Parietal lobe (tissue), 2 donors: ENCODE measurements at places on chromosomes 16 and 17. TPM values are rescaled to one million over a fixed set of nuclear protein-coding genes. Genes with fewer than 3 reads are reported as not detected.

The HLF gene
- total RNA-seq: 19.7 TPM

The TUBB3 gene
- 2,642 TPM for total RNA-seq

The PIMREG gene
- total RNA-seq: 8.5 TPM

The KRT17 gene
- total RNA-seq: not detected

The PITPNM3 gene
- total RNA-seq: 13.8 TPM

The TBC1D3I gene
- not detected for total RNA-seq

The CCL4 gene
- 2.8 TPM for total RNA-seq

The TRIM16 gene
- 44.1 TPM for total RNA-seq

The ASGR2 gene
- total RNA-seq: not detected

The VTN gene
- 0.63 TPM for total RNA-seq

The HOXB13 gene
- not detected for total RNA-seq

The CUEDC1 gene
- total RNA-seq: 14.1 TPM

The CRHR1 gene
- 16.6 TPM for total RNA-seq

The NPB gene
- total RNA-seq: 2.5 TPM

The LGALS9B gene
- total RNA-seq: not detected

The DRC3 gene
- total RNA-seq: 5.0 TPM

The GPR142 gene
- not detected for total RNA-seq

The SDK2 gene
- 19.4 TPM for total RNA-seq

The ITGAX gene
- 1.3 TPM for total RNA-seq

The RRN3 gene
- 65.7 TPM for total RNA-seq

The CDIPT gene
- total RNA-seq: 48.8 TPM

The GAS2L2 gene
- 0.31 TPM for total RNA-seq

The CASKIN2 gene
- total RNA-seq: 5.9 TPM

The NKD1 gene
- total RNA-seq: 3.1 TPM

The C1QTNF1 gene
- total RNA-seq: 0.94 TPM

The CDH13 gene
- total RNA-seq: 50.1 TPM

The NAA60 gene
- total RNA-seq: 25.4 TPM

The PLSCR3 gene
- total RNA-seq: 29.7 TPM

The KRT12 gene
- not detected for total RNA-seq

The DNAH3 gene
- 0.63 TPM for total RNA-seq

The TBC1D3 gene
- not detected for total RNA-seq

The CCL7 gene
- not detected for total RNA-seq

The ZNF385C gene
- total RNA-seq: 0.31 TPM

The ADORA2B gene
- total RNA-seq: 3.1 TPM

The GH2 gene
- not detected for total RNA-seq

The RAP1GAP2 gene
- total RNA-seq: 49.1 TPM

The KRT39 gene
- not detected for total RNA-seq

The COG7 gene
- 28.2 TPM for total RNA-seq

The KRTAP9-3 gene
- total RNA-seq: not detected

The ARL4D gene
- total RNA-seq: 43.8 TPM

The PGAP6 gene
- total RNA-seq: 25.4 TPM

The KRTAP4-5 gene
- total RNA-seq: not detected

The RAB26 gene
- total RNA-seq: 4.4 TPM

The ALOX12B gene
- total RNA-seq: 0.63 TPM

The C1QL1 gene
- total RNA-seq: 2.2 TPM

The PLLP gene
- total RNA-seq: 2.8 TPM

The PIRT gene
- 0.63 TPM for total RNA-seq

The TNRC6A gene
- total RNA-seq: 157 TPM

The LRRC37A gene
- 9.7 TPM for total RNA-seq

The DHX58 gene
- 1.6 TPM for total RNA-seq

The C1QTNF8 gene
- total RNA-seq: 0.63 TPM

The TM4SF5 gene
- not detected for total RNA-seq

The KRTAP4-1 gene
- total RNA-seq: not detected

The CES3 gene
- 2.5 TPM for total RNA-seq

The EFNB3 gene
- total RNA-seq: 19.7 TPM

The CDC6 gene
- total RNA-seq: 4.4 TPM

The CLEC18A gene
- total RNA-seq: 3.1 TPM
